ENCODE measurements at places on chromosomes 2 and 18.

GRCh38 chr2:134148843-134149472 is 104.9 kb upstream of the MGAT5 start:
- no peak for DNase-seq

DNA sequence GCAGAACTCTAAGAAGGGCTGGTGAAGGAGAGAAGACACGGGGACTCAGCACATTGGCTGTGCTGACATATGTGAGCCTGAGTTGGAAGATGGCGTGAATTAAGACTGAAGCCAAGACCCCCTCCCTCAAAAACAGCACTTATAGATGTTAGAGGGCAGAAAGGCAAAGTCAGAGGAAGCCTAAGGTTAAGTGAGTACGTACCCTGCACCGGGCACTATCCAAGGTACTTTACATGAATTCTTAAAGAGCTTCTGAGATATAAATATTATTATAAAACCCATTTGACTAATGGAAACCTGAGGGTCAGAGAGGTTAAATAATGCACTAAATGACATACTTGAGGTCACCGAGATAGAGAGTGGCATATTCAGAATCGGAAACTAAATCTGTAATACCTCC is 25.6 kb downstream of the SIX3 start:
- no peak for DNase-seq

DNA sequence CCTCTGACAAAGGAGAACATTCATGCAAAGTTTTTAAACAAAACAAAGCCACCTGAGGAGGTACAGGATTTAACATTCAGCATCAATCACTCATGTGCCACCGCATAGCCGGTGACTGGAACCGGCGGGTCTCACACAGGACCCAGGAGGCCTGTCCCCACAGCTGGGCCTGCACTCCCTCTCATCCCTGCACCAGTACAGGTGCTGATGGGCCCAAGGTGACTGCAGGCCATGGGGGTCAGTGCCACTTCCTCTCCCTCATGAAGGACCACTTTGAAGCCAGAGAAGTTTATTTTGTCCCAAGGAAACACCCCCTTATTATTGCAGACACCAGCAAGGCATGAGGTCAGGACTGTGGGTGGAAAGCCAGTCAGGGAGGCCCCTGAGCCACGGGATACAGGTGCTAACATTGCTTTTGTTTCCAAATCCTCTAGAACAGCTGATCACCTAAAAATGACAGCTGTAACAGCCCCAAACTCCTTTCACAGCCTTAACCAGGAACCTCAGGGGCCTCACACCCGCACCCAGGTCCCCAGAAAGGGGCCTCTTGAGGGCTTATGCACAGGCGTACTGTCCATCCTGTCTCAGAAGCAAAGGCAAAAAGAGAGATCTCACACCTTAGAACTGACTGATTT is 14.0 kb downstream of the PARD6G start:
- no peak for DNase-seq

DNA sequence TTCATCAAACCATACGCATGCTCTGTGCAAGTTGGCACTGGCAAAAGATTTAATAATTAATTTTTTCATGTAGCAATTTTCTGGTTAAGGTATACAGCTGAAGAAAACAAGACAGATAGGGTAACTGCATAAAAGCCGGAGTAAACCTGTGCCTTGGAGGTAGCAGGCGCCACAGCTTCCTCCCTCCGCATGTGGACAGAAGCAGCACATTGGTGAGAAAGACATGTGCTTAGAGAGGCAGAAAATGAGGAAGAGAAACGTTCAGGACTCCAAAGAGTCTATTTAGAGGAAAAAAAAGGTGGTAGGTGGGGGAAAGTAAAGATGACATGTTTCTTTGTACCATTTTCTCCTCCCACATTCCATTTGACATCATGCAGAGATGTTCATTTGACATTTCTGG is 9.3 kb downstream of the ST6GAL2 start:
- no peak for DNase-seq

DNA sequence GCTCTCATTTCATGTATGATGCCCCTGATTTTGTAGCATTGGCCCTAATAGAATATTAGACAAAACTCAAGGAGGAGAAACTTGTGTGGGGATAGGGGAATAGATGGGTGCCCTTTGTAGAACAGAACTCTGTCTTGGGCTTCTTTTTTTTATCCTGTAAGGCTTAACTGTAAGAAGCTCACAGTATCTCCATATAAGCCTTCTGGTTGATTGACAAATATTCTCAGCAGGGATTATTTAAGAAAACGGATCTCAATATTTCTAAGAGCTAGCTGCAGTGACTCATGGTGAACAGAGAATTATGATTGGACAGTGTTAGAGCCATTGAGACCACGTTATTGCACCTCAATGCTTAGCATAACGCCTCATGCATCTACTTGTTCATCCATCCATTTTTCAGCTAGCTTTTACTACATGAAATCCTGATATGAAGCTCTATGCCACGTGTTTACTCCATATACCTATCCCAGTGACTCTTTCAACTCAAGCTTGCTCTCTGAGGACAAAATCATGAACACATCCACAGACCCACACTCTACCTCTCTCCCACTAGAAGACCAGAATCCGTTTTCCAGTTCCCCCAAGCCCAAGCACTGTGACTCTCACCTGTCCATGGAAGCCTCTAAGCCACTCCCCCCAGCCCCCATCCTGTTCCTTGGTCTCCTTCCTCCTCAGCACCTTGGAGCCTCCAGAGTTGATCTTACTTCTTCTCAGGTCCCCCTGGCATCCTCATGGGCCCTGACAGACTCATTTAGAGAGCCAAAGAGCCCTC is 99.2 kb downstream of the BCL2L11 start:
- no peak for DNase-seq

DNA sequence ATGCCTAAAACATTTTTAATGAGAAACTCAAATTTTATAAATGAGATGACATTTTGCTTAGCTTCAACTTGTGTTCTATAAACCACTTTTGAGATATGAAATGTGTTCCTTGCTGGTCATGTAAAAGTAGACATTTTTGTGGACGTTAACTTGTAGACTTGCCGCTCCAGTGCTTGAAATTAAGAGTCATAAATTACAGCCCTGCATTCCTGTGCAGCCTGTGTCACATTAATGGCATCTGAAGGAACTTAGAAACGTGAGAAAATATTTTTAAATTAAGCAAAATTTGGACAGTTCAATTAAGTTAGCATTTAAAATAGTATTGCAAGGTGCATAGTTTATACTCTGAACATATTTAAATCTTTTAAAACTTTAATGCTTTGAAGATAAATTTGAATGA is 98.3 kb upstream of the LDLRAD4 start:
- DNase-seq = no peak

GRCh38 chr18:59695551-59695950 is 1.7 kb downstream of the CCBE1 start:
- DNase-seq = no peak

- DNase-seq = no peak
These were observed 16.6 kb downstream of the CDH7 start for GRCh38 chr18:65767406-65767805.

- no peak for DNase-seq
These were observed 8.8 kb downstream of the TGFBRAP1 start for GRCh38 chr2:105320651-105321215.

DNA sequence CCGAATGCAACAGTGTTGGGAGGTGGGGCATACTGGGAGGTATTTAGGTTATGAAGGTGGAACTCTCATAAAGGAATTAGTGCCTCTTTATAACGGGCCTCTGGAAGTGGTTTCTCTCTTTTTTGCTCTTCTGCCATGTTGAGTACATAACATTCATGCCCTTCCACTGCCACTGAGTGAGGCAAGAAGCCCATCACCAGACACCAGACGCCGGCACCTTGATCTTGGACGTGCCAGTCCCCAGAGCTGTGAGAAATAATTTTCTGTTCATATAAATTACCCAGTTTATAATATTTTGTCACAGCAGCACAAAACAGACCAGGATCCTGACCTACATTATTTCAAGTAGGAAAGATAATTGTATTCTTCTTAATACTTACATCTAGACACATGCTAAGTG is 320.2 kb downstream of the NRXN1 start:
- no peak for DNase-seq

DNA sequence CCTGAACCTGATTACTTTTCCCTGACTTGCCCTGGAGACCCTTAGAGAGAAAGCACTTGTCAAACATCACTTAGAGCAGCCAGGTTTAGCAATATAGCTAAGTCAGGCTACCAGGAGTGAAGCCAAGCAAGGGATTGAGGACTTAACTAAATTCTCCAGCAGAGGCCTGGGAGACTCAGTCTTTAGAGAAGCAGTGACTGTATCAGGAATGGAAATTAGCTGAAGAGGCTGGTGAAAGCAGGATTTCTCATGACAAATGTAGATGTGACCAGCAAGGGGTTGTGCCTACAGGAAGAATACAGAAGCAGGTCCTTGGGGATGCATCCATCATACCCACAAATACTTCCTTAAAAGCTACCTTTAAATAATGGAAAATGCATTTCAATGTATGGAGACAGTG is 368.9 kb upstream of the MEIS1 start:
- DNase-seq = no peak

- no peak for DNase-seq
These were observed 27.1 kb upstream of the TFPI start for GRCh38 chr2:187581125-187581896.

- no peak for DNase-seq
These were observed 36.2 kb upstream of the RHOB start for GRCh38 chr2:20410556-20411277.

GRCh38 chr2:163466331-163467250 is 269.2 kb downstream of the FIGN start:
- no peak for DNase-seq

- no peak for DNase-seq
These were observed 253.3 kb upstream of the TANK start for GRCh38 chr2:160906878-160907277.

- DNase-seq = no peak
These were observed 65.9 kb downstream of the LDLRAD4 start for GRCh38 chr18:13284330-13285027.

GRCh38 chr2:233464531-233465240 is 101.9 kb downstream of the USP40 start:
- no peak for DNase-seq

DNA sequence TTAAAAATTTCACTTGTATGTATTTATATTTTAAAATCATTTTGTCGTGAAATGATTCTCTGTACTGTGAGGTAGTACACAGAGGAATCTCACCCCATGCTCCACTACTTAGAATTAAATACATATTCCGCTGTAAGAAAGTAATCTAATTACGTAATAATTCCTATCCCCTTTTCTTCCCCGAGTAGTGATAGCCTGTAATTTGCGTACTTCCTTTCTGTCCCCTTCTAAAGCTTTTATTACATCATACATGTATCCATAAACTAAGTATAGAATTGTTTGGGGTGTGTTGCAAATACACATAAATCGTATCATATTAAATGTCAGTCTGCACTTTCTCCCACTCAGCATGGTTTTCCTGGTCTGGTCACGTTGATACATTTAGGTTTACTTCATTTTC is 12.4 kb upstream of the CHCHD5 start:
- no peak for DNase-seq
